ENCODE measurements at places on chromosomes 11 and 22.

DNA sequence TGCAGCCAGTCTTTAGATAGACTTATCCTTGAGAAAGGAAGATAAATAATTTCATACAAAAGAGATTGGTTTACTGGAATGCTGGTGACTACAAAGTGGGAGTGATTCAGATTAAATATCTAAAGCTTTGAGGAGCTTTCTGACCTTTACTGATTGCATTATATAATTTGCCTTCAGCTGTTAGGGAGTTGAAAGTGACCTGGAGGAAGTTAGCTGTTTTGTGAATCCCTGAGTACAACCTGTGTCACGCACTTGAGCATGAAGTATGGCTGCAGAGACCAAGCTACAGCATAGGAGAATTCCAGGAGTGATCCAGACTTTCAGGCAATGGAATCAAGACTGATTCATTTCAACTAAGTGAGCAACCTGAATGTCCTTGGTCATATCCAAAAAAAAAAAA, 1848.3 kb upstream of the RAG2 start:
- no peaks in the 10 kb centered on the region for H3K27me3 ChIP-seq
- no peak for DNase-seq
- H3K4me1 ChIP-seq: no peaks in the 10 kb centered on the region
- no peak overlapping the region for H3K27ac ChIP-seq
- no peak overlapping the region for H3K4me3 ChIP-seq

DNA sequence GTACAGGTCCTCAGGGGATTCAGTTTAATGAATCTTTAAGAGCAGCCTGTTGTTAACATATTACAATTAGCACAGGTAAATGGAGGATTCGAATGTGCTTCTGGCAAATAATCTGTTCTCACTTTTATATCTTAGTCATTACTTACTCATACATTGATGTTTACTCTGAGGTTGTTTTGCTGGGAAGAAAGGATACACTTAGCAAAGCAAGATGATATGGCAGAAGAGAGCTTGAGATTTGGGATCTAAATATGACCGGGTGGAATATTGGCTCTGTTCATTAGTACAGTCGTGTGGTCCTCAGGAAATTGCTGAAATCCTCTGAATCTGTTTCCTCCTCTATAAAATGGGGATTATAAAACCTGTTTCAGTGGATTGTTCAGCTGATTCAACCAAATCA, 59.7 kb downstream of the SPON1 start:
- no peaks in the 10 kb centered on the region for H3K27me3 ChIP-seq
- no peak overlapping the region for H3K4me3 ChIP-seq
- H3K27ac ChIP-seq: no peak overlapping the region
- no peaks in the 10 kb centered on the region for H3K4me1 ChIP-seq
- DNase-seq: no peak
- H3K36me3 ChIP-seq: no peaks in the 10 kb centered on the region

GRCh38 chr11:128022007-128022368, 565.4 kb downstream of the ETS1 start:
- H3K4me3 ChIP-seq: no peak overlapping the region
- H3K4me1 ChIP-seq: peaks cover 4% of the 10 kb centered on the region
- no peak overlapping the region for H3K27ac ChIP-seq

DNA sequence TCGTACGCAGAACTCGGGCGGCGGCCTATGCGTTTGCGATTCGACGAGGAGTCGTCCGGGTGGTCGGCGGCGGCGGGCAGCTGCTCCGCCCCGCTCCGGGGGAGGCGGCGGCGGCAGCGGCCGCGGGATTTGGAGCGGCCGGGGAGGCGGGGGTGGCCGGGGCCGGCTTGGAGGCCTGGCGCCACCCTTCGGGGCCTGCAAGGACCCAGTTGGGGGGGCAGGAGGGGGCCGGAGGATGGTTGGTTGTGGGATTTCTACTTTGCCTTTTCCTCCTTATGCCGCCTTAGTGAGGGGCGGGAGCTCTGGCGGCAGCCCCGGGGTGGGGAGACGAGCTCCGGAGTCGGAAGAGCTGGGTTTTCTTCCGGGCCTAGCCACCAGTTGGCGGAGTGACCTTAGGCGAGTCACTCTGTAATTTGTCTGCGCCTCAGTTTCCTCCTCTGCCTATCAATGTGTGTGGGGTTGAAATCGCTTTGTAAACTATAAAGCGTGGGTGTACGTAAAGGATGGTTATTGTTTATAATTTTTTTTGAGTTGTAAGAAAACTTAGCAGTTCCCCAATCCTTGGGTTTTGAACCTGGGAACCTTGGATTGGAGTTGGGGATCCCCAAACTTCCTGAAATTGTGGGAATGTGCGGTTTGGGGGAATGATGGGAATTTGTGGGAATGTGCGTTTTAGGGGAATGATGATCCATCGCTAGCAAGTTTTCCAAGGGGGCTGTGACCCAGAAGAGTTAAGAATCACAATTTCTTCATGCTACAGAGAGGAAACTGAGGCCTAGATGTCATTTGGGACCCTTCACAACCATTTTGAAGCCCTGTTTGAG, 679 bp downstream of the TUG1 start:
- H3K4me3 ChIP-seq: peak overlapping the region; percentile 77
- peaks cover 24% of the 10 kb centered on the region for H3K4me1 ChIP-seq

- peaks cover 98% of the 10 kb centered on the region for H3K4me1 ChIP-seq
- no peaks in the 10 kb centered on the region for H3K27me3 ChIP-seq
- peak overlapping the region; percentile 65 for H3K4me3 ChIP-seq
- DNase-seq: no peak
- H3K27ac ChIP-seq: no peak overlapping the region
Observed at GRCh38 chr22:39925909-39926679, 25.2 kb downstream of the GRAP2 start.

DNA sequence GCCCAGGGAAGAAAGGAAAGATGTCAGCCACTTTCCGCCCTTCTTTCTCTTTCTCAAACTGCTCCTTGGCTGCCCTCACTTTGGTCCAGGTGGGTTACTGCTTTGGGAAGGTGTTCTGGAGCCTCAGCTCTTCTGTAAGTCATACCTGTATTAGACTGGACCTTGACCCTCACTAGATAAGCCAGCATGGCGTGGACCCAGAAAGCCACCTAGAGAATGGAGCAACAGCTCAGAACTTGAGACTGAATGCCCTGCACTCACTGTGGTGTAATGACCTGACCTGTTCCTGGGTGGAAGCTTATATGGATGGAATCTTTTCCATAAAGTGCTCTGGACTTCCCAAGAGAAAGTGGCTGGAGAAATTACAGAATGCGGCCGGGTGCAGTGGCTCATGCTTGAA, 15.6 kb downstream of the ACP2 start:
- no peak overlapping the region for H3K4me3 ChIP-seq
- H3K27me3 ChIP-seq: no peaks in the 10 kb centered on the region
- DNase-seq: no peak
- no peak overlapping the region for H3K27ac ChIP-seq
- H3K36me3 ChIP-seq: no peaks in the 10 kb centered on the region

- H3K36me3 ChIP-seq: no peaks in the 10 kb centered on the region
- no peaks in the 10 kb centered on the region for H3K4me1 ChIP-seq
- no peak for DNase-seq
- no peaks in the 10 kb centered on the region for H3K27me3 ChIP-seq
- H3K4me3 ChIP-seq: no peak overlapping the region
Observed at GRCh38 chr11:105696000-105696399, 86.1 kb downstream of the GRIA4 start.

DNA sequence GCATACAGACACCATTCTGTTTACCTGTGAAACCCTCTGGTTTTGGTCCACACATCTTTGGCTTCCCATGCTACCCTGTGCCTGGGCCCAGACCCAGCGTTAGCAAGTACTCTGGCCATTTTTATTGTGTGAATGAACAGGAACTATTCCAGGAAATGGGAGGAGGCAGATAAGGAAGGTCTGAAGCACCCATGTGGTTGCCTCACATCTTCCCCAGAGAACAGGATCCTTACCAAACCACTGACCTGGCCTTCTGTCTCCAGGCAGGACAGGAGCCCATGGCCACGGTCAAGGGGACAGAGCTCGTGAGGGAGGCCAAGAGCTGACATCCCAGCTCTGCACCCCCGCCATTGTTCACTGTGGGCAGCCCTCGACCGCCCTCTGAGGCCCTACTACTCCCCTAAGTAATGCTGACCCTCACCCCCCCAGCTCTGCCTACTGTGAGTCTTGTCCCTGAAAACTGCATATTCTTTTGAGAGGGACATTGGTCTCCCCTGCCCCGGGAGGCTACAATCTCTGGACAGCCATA, 97.7 kb upstream of the TP53I11 start:
- DNase-seq: no peak
- no peaks in the 10 kb centered on the region for H3K4me1 ChIP-seq
- no peaks in the 10 kb centered on the region for H3K27me3 ChIP-seq
- no peak overlapping the region for H3K4me3 ChIP-seq

GRCh38 chr22:32528984-32529982, 54.7 kb downstream of the FBXO7 start:
- no peaks in the 10 kb centered on the region for H3K4me1 ChIP-seq
- no peaks in the 10 kb centered on the region for H3K36me3 ChIP-seq
- H3K27ac ChIP-seq: no peak overlapping the region

- no peaks in the 10 kb centered on the region for H3K4me1 ChIP-seq
- H3K36me3 ChIP-seq: no peaks in the 10 kb centered on the region
- no peak overlapping the region for H3K4me3 ChIP-seq
Observed at GRCh38 chr11:117488996-117489952, 161.6 kb downstream of the CEP164 start.

- H3K36me3 ChIP-seq: no peaks in the 10 kb centered on the region
- H3K27me3 ChIP-seq: no peaks in the 10 kb centered on the region
- H3K4me3 ChIP-seq: no peak overlapping the region
- H3K27ac ChIP-seq: no peak overlapping the region
- no peak for DNase-seq
- H3K4me1 ChIP-seq: no peaks in the 10 kb centered on the region
Observed at GRCh38 chr11:115672412-115672811, 168.2 kb upstream of the CADM1 start.

- H3K36me3 ChIP-seq: no peaks in the 10 kb centered on the region
- peak overlapping the region; percentile 68 for H3K4me3 ChIP-seq
- H3K27me3 ChIP-seq: peaks cover 20% of the 10 kb centered on the region
- H3K4me1 ChIP-seq: peaks cover 23% of the 10 kb centered on the region
- DNase-seq: peak; percentile 75
Observed at GRCh38 chr11:128686745-128687177, 7.1 kb upstream of the FLI1 start.

GRCh38 chr11:60251485-60252212, 8.7 kb upstream of the MS4A4E start:
- H3K4me1 ChIP-seq: no peaks in the 10 kb centered on the region
- no peak for DNase-seq
- no peaks in the 10 kb centered on the region for H3K36me3 ChIP-seq

DNA sequence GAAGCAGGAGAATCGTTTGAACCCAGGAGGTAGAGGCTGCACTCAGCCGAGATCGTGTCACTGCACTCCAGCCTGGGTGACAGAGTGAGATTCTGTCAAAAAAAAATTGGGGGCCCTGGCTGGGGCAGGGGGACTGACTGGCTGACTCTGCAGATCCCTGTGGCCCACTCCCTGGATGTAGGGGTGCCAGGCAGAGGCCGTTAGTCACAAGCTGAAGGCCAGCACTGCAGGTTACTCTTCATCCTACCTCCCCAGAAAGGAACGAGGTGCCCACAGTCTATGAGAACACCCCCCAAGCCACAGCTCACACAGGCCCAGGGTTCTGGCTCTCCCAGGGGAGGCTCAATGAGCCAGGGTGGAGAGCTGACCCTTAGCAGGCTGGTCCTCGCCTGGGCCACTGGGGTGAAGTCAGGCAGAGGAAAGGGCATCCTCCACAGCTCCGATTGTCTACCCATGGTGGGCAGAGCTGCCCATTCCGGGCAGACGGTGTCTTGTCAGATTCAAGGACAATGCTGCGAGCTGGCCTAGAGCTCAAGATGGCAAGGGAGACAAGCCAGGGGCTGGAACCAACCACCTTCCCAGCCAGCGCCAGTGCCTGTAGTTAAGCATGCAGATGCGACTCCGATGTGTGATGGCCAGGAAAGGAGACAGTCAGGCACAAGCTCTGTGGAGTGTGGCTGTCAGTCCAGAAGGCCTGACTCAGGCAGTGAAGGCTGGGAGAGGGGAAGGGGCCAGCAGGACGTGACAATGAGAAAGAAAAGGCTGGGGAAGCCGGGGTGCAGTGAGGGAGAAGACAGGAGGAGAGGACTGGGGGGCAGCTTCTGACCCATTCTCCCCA, 12.4 kb downstream of the C11orf24 start:
- no peak for DNase-seq
- H3K27ac ChIP-seq: no peak overlapping the region
- no peaks in the 10 kb centered on the region for H3K36me3 ChIP-seq
- no peaks in the 10 kb centered on the region for H3K27me3 ChIP-seq

GRCh38 chr11:43942662-43943371, 380 bp downstream of the C11orf96 start:
- H3K4me1 ChIP-seq: peaks cover 8% of the 10 kb centered on the region
- peaks cover 19% of the 10 kb centered on the region for H3K27me3 ChIP-seq
- peak overlapping the region; percentile 39 for H3K4me3 ChIP-seq
- H3K36me3 ChIP-seq: no peaks in the 10 kb centered on the region
- no peak for DNase-seq

GRCh38 chr11:47071791-47072261, 104.9 kb downstream of the ARFGAP2 start:
- H3K4me1 ChIP-seq: no peaks in the 10 kb centered on the region
- H3K27ac ChIP-seq: no peak overlapping the region
- no peaks in the 10 kb centered on the region for H3K36me3 ChIP-seq
- H3K27me3 ChIP-seq: no peaks in the 10 kb centered on the region
- no peak overlapping the region for H3K4me3 ChIP-seq

DNA sequence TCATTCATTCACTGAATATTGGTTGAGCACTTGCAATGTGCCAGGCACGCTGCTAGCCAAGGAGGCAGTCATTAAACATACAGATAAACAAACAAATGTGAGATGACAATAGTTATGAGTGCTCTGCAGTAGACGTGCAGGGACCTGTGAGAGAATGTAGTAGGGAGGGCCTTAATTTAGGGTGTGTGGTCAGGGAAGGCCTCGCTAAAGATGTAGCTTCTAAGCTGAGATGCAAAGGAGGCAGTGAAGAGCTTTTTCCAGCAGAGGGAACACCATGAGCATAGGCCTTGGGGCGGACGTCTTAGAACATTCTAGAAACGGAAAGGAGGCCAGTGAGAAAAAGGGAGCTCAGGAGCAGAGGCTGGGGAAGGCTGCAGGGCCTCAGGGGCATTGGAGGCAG, 789 bp upstream of the NCF4 start:
- H3K4me3 ChIP-seq: no peak overlapping the region
- no peak for DNase-seq
- no peaks in the 10 kb centered on the region for H3K27me3 ChIP-seq
- H3K36me3 ChIP-seq: no peaks in the 10 kb centered on the region
- no peak overlapping the region for H3K27ac ChIP-seq

GRCh38 chr11:131463649-131464425, 93.4 kb downstream of the NTM start:
- H3K27me3 ChIP-seq: no peaks in the 10 kb centered on the region
- no peaks in the 10 kb centered on the region for H3K4me1 ChIP-seq
- DNase-seq: no peak
- H3K36me3 ChIP-seq: no peaks in the 10 kb centered on the region
- H3K27ac ChIP-seq: no peak overlapping the region

Measured in CD8-positive, alpha-beta memory T cell (primary cell).